ENCODE measurements at places on chromosomes 11 and 22. TPM values are rescaled to one million over a fixed set of nuclear protein-coding genes. Genes with fewer than 3 reads are reported as not detected.

- peak; percentile 76 for DNase-seq
Observed at GRCh38 chr22:35840302-35840739, 122.6 kb downstream of the APOL5 start.

MB gene
- 0.36 TPM for total RNA-seq

ADM gene
- 28.8 TPM for total RNA-seq

NLRP14 gene
- total RNA-seq: 0.12 TPM

DNA sequence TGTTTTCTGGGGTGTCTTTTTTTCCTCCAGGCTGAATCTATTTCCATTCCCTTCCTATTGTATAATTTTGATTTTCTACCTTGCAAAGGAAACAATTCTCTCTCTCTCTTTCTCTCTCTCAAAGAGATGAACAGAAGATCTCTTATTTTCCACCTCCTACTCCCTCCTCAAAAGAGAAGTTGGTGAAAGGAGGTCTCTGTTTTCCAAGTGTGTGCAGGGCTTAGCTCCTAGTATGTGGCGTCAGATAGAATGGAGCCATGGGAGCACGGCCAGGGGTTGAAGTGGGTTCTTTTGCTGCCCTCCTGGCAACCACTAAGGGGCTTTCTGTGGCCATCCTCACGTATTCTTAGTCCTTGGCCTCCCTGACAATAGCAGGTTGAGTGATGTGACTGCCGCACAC, 480 bp downstream of the TRIM34 start:
- no peak for DNase-seq

DNA sequence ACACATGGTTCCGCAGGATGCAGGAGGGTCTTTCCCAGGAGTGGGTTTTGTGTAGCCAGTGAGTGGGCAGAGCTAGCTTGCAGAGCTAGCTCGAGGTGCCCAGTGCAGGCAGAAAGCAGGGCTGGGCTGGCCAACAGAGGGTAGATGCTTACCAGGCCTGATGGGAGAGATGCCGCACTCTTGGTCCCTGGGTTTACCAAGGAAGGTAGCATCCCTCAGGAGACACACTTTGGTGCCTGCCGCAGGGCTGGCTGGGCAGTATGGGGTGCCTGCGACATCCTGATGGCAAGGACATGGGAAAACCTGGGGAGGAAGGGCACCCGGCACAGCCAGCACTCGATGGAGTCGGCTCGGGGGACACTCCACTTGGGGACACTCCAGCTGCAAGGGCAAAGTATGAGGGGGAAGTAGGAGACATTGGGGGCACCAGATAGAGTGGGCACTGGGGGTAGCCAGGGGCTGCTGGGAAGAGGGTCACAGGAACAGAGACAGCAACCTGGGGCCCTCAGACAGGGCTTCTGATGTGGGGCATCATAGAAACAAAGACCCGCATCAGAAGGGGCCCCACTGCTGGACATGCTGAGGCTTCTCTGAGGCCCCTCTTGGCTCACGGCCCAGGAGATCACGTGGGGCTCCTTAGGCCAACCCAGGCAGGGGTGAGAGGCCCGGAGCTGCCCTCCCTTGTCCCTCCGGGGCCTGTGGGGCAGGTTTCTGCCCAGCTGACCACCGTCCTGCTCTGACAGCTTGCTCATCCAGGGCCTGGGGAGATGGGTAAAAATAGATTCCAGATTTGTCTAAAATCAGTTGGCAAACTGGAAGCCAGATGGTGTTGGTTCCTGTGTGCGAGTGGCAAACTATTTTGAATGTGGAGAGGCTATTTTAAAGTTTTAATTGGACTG, 89.8 kb downstream of the MORC2 start:
- no peak for DNase-seq

TTC9C gene
- 39.0 TPM for total RNA-seq
